ENCODE measurements at places on chromosomes 11 and 22. TPM values are rescaled to one million over a fixed set of nuclear protein-coding genes. Genes with fewer than 3 reads are reported as not detected.

Gene RAG2
- not detected for polyA plus RNA-seq

Gene TMEM223
- polyA plus RNA-seq, result 22.3 TPM

Gene CNIH2
- polyA plus RNA-seq, result 146 TPM

Gene TBX10
- polyA plus RNA-seq, result not detected

Gene TMEM191C
- polyA plus RNA-seq, result 0.54 TPM

Gene NDUFS3
- 158 TPM for polyA plus RNA-seq
